ENCODE measurements at places on chromosomes 5 and 9. TPM values are rescaled to one million over a fixed set of nuclear protein-coding genes. Genes with fewer than 3 reads are reported as not detected.
A peak's percentile ranks its signal among the peaks of the same experiment; 100 is the strongest.

QRFP gene
- total RNA-seq, result not detected

DNA sequence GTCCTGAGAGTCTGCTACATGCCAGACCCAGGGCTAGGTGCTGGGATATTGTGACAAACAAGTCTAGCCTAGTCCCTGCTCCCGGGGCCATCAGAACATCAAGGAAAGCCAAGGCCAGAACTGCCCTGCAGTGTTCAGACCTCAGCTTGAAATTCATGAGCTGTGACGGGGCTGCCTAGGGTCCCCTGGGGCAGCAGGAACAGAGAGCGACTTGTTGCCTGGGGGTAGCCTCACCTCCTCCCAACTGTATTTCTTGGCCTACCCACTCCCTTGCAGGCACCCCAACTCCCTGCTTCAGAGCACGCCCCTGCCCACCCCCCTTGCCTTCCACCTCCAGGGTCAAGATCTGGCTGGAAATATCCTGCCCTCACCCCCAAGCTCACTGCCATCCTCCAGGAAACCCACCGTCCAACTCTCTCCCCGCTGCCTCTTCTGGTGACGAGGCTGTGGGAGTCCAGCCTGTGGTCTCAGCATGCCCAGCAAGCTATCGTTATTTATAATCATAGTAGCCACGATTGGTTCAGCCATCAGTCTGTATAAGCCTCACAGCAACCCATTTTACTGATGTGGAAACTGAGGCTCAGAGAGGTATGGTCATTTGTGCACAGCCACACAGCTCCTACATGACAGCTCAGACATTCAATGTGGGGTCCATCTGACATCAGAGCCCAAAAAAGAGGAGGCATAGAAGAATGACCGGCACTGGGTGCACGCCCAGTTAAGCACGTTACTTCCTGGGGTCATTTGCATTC, 10.7 kb downstream of the DNM1 start:
- no peak overlapping the region for H3K4me3 ChIP-seq
- no peak overlapping the region for H3K27ac ChIP-seq
- H3K4me1 ChIP-seq, result peaks cover 10% of the 10 kb centered on the region
- H3K27me3 ChIP-seq, result peaks cover 22% of the 10 kb centered on the region

DNA sequence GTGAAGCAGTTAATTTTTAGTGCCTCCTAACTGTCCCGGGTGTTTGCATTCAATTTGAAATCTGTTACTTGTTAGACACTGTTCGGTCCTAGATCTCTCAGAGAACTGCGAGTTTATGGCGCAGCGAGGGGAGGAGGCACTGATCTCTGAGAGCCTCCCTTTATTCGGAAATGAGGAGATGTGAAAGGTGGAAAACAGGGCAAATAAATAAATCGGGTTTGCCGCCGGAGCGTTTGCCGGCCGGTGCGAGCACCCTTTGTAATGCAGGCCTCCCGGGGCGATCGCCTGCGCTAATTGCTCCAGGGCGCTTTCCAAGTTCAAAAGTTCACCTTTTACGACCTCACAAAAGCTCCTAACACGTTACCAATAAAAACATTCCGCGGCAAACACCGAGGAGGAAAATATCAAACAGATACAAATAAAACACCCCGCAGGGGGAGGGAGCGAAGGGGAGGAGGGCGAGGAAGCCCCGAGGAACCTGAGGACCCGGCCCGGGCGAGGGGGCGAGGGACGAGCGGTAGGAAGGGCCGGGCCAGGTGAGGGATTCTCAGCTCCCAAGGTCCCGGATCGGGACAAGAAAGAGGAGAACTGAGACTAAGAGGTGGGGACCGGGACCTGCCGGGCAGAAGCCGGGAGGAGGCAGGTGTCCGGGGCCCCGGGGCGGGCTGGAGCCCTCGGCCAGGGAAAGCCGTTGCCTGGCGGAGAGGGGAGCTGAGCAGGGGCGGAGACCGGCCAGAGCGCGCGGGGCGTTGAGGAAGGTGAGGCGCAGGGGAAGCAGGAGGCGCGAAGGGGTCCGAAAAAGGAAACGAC, 1.4 kb downstream of the NR6A1 start:
- no peaks in the 10 kb centered on the region for H3K27me3 ChIP-seq
- peak overlapping the region; percentile 84 for H3K27ac ChIP-seq
- H3K4me3 ChIP-seq, result peak overlapping the region; percentile 85
- DNase-seq, result peak; percentile 52
- peaks cover 57% of the 10 kb centered on the region for H3K4me1 ChIP-seq

- H3K27ac ChIP-seq, result no peak overlapping the region
- no peaks in the 10 kb centered on the region for H3K4me1 ChIP-seq
- H3K4me3 ChIP-seq, result no peak overlapping the region
- DNase-seq, result no peak
- H3K27me3 ChIP-seq, result no peaks in the 10 kb centered on the region
- H3K36me3 ChIP-seq, result peaks cover 1% of the 10 kb centered on the region
These were observed 66.6 kb upstream of the NR3C1 start for GRCh38 chr5:143470120-143470519.

GRCh38 chr9:126055381-126055985, 271.1 kb upstream of the MVB12B start:
- DNase-seq, result no peak
- H3K27me3 ChIP-seq, result peaks cover 5% of the 10 kb centered on the region
- H3K4me1 ChIP-seq, result peaks cover 16% of the 10 kb centered on the region
- H3K27ac ChIP-seq, result no peak overlapping the region
- H3K36me3 ChIP-seq, result no peaks in the 10 kb centered on the region
- H3K4me3 ChIP-seq, result no peak overlapping the region

DNA sequence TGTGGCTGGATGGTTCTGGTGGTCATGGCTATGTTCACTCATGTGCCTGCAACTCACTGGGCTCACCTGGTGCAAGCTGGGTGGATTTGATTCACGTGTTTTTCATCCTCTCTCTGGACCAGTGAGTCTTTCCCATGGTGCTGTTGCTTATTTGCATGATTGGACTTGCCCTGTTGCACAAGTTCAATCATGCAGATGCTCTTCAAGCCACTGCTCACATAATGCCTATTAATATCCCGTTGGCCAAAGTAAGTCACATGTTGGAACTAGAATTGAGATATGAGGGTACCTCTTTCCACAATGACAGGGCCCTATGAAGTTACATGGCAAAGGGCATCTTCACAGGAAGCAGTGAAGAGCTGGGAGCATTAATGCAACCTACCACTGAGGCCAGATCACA, 26.5 kb upstream of the MROH2B start:
- no peaks in the 10 kb centered on the region for H3K36me3 ChIP-seq
- DNase-seq, result no peak
- no peaks in the 10 kb centered on the region for H3K27me3 ChIP-seq
- H3K4me1 ChIP-seq, result peaks cover 2% of the 10 kb centered on the region

Data from WTC11 (cell line).